Vagina (tissue), 2 donors: ENCODE measurements at places on chromosomes 5 and 9.

- no peak overlapping the region for H3K4me3 ChIP-seq
- no peaks in the 10 kb centered on the region for H3K27me3 ChIP-seq
- peaks cover 8% of the 10 kb centered on the region for H3K4me1 ChIP-seq
- no peak for DNase-seq
- no peak overlapping the region for H3K27ac ChIP-seq
Measured at GRCh38 chr5:43772764-43773477, 169.9 kb downstream of the NNT start.

- no peak overlapping the region for H3K27ac ChIP-seq
- no peaks in the 10 kb centered on the region for H3K27me3 ChIP-seq
- no peak for DNase-seq
- no peaks in the 10 kb centered on the region for H3K36me3 ChIP-seq
Measured at GRCh38 chr5:173878224-173878967, 9.8 kb upstream of the CPEB4 start.

DNA sequence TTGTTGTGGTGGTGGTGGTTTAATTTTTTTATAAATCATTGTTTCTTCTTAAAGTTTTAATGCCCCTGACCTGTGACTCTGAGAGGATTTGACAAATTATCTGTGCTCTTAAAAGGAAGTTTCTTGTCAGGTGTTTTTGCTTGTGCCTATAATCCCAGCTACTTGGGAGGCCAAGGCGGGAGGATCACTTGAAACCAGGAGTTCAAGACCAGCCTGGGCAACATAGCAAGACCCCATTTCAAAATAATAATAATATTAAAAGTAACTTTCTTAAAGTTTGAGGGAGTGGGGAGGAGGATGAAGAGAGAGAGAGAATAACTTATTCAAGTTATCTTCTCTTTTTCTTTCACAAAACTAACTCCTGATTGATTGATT, 12.2 kb upstream of the ERMP1 start:
- no peaks in the 10 kb centered on the region for H3K27me3 ChIP-seq
- DNase-seq: no peak
- H3K27ac ChIP-seq: no peak overlapping the region
- H3K4me3 ChIP-seq: no peak overlapping the region

- peak within 1 kb of the TSS; percentile 96 for H3K27ac ChIP-seq
- no peaks in the 10 kb centered on the region for H3K27me3 ChIP-seq
- peak; percentile 94 for DNase-seq
- peak within 1 kb of the TSS; percentile 92 for H3K4me3 ChIP-seq
- H3K4me1 ChIP-seq: peaks cover 27% of the 10 kb centered on the region
- H3K36me3 ChIP-seq: no peaks in the 10 kb centered on the region
Measured at GRCh38 chr5:180071531-180072255, at the start of gene RNF130. TSS of gene RNF130 (minus strand) at chr5:180071759. CDS start at chr5:180071702, 57 bp downstream.

- no peaks in the 10 kb centered on the region for H3K4me1 ChIP-seq
- DNase-seq: no peak
- no peaks in the 10 kb centered on the region for H3K36me3 ChIP-seq
- no peak overlapping the region for H3K4me3 ChIP-seq
Measured at GRCh38 chr9:72656021-72656420, 134.6 kb downstream of the TMC1 start.
